ENCODE measurements at places on chromosomes 2 and 18.

GRCh38 chr2:46364797-46365457 is 67.7 kb downstream of the EPAS1 start:
- no peak for DNase-seq

DNA sequence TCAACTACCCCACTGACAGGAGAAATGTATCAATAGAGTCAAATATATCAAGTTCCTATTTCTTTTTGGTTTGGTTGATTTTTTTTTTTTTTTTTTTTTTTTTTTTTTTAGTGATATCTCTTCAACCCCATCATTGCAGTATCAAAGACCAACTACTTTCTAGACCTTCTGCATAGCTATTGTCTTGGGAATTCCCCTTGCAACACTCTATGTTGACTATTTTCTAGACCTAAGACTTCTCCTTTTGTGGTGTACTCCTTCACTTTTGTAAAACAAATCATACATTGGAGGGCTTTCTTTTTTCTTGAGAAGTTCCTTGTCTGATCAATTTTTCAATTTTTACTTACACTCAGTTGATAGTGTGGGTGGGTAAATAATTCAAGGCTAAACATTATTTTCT is 46.5 kb upstream of the NR4A2 start:
- DNase-seq: no peak

- DNase-seq: no peak
Measured at GRCh38 chr2:106963156-106963555, 77.2 kb upstream of the ST6GAL2 start.

DNA sequence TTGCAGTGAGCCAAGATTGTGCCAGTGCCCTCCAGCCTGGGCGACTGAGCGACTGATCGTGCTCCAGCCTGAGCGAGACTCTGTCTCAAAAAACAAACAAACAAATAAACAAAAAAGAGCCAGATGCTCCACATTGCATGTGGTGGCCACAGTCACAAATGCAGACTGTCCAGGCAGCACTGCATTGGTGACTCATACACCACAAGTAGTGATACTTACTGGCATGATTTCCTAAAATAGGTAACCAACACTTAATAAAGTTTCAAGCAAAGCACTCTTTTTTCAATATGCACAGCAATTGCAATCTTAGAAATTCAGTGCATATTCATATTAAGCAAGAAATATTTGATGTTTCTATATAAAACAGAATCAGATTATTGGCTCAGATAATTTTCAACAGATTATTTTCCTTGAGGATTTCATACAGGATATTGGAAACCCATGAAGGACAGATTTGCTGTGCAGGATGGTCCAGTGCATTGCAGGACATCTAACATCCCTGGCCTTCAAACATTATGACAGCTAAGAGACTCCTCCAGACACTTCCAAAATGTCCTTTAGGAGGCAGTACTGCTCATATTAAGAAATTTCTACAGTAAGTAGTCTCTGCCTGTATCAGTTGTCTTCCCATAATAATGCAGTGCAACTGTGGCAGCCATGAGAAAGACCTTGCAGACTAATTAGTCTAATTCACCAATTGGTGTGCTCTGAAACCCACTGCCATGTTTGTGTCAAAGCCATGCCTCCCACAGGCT is 10.5 kb upstream of the SLC1A4 start:
- DNase-seq: no peak

DNA sequence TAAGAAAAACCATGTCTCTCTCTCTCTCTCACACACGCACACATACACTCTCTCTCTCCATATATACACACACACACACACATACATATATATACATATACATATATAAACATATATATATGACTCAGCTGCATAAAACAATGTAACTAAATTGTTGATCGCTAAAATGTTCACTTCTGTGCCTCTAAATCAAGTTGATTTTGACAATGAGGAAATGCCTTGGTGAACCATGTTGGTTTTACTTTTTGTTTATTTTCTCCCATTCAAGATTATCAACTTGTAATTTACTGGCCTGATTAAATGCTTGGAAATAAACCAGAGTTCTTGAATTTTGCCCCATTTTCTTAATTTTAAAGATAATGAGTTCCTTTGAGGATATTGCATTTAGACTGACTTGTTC is 500.4 kb downstream of the PARD3B start:
- no peak for DNase-seq

GRCh38 chr2:213151437-213152064 is at the start of gene IKZF2:
Gene IKZF2, minus strand, starts transcription at chr2:213151612. Its CDS starts 2,983 bp downstream, at chr2:213148629.
- peak; percentile 64 for DNase-seq

- no peak for DNase-seq
Measured at GRCh38 chr2:42876326-42876751, 84.0 kb upstream of the HAAO start.

- DNase-seq: peak; percentile 10
Measured at GRCh38 chr2:120396013-120396860, 50.3 kb downstream of the INHBB start.
